ENCODE measurements at places on chromosomes 6 and 20.

DNA sequence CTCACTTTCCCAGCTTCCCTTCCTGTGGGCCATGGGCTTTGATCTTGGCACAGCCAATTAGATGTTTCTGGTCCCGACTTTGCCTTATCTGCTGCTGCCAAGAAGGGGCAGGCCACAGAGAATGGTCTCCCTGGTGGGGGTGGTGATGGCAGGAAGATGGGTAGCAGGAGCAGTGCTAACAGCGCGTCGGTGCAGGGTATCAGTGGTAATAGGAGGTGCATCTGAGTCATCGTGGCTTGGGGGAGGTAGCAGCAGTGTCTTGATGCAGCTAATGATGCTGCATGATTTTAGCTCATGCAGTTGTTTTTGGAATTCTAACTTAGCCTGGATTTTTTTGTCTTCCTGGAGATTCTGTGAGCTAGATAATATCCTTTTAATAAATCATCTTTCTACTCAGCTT is 18.9 kb upstream of the MAS1 start:
- DNase-seq: no peak

DNA sequence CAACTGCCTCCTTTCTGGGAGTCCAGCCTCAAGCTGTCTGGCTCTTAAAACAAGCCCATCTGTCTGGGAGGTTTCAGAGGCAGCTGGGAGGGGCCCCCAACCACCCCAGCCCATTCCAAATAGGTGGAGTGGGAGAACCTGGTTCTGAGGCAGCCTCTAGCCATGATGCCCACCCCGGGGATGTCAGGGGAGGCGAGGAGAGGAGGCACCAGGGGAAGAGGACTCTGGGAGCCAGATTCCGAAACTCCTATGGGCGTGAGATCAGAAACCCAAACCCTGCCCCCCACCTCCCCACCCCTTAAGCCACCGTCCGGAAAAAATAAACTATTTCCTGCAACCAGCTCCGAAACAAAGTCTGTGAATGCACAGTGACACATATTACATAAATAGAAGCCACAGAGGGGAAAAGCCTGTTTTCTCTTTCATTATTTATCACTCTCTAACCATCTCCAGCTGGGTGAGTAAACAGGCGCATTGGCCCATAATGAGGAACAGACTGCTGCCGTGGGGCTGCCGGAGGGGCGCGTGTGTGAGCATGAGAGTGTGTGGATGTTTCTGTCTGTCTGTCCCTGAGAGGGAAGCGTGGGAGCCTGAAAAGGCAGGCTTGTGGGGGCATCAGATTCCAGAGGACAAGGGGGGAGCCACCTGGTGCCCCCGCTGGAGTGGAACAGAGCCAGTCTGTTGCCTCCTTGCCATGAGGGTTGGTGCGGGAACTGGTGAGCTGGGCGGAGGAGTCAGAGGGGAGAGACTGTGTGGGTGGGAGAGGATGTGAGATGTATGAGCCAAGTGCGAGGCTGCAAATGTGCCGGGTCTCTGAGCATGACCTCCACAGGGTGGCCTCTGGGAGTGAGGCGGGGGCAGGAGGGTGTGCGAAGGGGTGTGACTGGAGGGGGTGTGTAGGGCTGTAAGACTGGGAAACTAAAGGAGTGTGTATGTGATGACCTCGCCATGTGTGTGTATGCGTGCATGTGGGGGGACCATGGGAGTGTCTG is 14.3 kb upstream of the FOXP4 start:
- DNase-seq: peak; percentile 29

DNA sequence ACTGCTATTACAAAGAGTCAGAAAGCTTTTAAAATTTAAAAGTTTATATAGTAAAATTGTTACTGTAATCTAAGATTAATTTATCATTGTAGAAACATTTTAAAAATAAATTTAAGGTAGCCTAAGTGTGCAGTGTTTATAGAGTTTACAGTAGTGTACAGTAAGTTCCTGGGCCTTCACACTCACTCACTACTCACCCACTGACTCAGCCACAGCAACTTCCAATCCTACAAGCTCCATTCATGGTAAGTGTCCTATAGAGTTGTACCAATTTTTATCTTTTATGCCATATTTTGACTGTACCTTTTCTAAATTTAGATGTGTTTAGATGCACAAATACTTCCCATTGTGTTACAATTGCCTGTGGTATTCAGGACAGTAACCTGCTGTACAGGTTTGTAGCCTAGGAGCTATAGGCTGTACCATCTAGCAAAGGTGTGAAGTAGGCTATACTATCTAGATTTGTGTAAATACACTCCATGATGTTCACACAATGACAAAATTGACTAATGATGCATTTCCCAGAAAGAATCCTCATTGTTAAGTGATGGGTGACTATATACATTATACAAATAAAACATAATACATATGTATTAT is 10.2 kb upstream of the TMEM170B start:
- no peak for DNase-seq

- no peak for DNase-seq
Observed at GRCh38 chr6:4964675-4965561, 38.9 kb downstream of the RPP40 start.

- no peak for DNase-seq
Observed at GRCh38 chr20:57130160-57130772, 136.2 kb downstream of the BMP7 start.

- no peak for DNase-seq
Observed at GRCh38 chr6:72940265-72940664, 285.0 kb downstream of the KHDC1L start.

GRCh38 chr6:75101896-75102295 is 104.0 kb downstream of the COL12A1 start:
- DNase-seq: no peak

DNA sequence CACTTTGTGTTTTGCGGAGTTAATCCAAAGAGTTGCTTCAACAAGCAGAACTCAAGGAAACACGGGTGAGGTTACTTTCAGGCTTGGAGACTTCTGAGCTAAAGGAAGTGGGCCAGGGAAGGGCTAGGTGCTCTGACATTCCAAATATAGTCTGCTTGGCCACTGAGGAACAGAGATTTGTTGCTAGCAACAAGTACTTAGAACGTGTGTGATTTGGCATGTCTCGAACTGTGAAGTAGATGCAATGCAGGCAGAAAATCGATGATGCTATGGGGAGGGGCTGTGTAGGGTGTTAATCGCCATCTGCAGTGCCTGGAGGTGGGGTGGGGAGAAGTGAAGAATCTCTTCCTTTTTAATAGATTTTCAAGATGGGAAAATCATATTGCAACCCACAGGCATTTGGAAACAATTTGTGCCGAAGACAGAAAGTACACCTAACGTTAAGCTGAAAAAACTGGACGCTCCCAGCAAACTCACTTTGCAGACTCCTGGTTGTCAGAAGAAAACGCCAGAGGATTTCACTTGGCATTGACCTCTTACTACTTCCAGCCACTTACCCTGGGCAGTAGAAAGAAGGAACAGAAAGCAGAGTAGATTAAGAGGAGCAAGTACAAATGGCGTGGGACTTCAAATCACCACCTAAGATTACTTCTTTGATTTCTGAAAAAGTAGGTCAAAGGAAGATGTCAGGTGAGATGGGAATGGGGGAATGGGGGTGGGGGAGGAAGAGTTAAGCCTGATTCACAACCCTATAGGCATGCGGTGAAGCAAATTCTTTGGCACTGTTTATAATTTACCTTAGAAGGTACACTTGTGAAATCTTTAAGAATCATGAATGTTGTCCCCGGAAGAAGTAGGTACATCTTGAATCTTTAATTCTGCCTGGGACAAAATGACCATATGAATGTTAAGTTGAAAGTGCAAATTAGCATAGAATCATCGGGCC is 314.1 kb downstream of the CD83 start:
- DNase-seq: no peak

- DNase-seq: no peak
Observed at GRCh38 chr20:62117658-62118057, 4.6 kb upstream of the LSM14B start.

DNA sequence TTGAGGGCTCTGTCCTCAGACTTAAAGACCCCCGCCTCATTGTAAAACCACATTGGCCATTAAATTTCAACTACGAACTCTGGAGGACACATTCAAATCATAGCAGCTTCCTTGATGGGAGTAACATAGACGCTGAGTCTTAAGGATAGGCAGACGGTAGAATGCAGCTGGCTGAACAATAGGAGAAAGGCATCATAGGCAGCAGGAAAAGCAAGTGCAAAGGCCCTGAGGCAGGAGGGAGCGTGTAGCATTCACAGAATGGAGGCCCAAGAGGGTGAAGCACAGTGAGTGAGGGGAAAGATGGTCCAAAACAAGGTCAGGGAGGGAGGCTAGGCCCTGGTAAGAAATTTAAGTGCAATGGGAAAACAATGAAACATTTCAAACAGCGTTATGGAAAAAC is 8.6 kb upstream of the PFDN4 start:
- DNase-seq: no peak

- DNase-seq: no peak
Observed at GRCh38 chr20:16308754-16309153, 264.5 kb downstream of the KIF16B start.

GRCh38 chr6:79188885-79189480 is 45.5 kb downstream of the HMGN3 start:
- no peak for DNase-seq

DNA sequence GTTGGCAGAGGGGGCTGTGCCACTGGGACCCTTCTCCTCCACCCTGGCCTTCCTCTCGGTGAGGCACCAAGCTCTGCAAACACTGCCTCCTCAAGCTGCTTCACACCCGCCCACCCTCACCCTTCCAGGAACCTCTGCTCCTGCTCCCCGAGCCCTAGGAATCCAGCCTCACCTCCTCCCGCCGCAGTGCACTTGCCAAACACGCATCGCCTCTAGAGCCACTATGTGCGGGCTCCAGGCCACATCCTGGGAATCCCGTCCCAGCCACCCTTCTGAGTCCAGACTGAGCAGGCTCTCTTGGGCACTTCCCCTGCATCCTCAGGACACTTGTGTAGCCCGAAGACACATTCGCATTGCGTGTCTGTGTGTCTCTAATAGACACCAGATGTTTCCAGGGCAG is 18.5 kb downstream of the PSMG4 start:
- DNase-seq: no peak

GRCh38 chr20:49677777-49678758 is 35.6 kb downstream of the B4GALT5 start:
- no peak for DNase-seq

GRCh38 chr6:160269023-160269521 is 10.5 kb upstream of the SLC22A2 start:
- no peak for DNase-seq

Data from urothelium cell line (cell line).